Fibroblast of skin of scalp (primary cell): ENCODE measurements at places on chromosomes 16 and 17.

DNA sequence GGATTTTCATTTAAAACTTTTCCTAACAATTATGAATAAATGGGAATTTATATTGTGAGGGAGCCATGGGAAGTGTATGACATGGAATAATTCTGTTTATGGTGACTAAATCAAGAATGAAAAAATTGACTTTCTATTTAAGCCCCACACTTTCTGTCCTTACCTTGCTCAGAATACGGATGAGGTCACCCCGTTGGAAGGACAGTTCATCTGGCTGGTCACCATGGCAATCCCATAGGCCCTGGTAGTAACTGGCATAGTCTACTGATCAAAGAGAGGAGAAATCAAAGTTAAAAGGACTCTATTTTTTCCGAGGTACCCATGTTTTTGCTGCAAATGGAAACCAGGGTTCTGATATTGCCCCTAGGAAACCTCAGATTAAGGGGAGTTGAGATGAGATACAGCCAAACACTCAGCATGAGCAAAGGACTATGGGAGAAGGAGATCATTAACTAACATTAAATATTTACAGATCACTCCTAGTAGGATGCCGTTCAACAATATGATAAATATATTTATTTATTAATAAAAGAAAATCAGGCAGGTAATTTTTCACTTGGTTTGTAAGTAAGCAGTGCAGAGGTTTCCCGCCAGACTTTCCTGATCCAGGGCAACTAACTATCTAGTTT lies 54.9 kb downstream of the SNX11 start:
- DNase-seq = no peak

- no peak for DNase-seq
Measured at GRCh38 chr16:71565812-71566700, 10.8 kb downstream of the TAT start.

DNA sequence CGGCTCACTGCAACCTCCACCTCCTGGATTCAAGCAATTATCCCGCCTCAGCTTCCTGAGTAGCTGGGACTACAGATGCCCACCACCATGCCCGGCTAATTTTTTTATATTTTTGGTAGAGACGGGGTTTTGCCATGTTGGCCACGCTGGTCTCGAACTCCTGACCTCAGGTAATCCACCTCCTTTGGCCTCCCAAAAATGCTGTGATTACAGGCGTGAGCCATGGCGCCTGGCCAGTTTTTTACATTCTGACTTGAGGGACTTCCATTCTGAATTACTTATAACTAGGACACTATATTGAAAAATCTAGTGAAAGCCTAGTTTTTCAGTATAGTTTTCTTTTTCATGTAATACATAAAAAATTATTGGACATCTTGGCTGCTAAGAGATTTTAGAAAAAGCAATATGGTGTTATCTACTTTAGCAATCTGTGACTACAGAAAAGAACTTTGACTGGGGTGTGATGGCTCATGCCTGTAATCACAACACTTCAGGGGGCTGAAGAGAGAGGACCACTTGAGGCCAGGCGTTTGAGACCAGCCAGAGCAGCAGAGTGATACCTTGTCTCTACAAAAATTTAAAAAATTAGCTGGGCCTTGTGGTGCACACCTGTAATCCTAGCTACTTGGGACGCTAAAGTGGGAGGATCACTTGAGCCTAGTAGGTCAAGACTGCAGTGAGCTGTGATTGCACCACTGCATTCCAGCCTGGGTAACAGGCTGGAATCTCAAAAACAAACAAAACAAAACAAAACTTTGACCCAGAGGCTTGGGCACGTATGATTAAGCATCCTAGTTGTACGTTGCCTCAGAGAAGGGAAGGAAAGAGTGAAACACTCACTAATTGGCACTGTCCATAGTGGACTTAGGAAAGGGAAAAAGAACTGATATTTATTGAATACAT lies 26.8 kb upstream of the GOSR1 start:
- no peak for DNase-seq

DNA sequence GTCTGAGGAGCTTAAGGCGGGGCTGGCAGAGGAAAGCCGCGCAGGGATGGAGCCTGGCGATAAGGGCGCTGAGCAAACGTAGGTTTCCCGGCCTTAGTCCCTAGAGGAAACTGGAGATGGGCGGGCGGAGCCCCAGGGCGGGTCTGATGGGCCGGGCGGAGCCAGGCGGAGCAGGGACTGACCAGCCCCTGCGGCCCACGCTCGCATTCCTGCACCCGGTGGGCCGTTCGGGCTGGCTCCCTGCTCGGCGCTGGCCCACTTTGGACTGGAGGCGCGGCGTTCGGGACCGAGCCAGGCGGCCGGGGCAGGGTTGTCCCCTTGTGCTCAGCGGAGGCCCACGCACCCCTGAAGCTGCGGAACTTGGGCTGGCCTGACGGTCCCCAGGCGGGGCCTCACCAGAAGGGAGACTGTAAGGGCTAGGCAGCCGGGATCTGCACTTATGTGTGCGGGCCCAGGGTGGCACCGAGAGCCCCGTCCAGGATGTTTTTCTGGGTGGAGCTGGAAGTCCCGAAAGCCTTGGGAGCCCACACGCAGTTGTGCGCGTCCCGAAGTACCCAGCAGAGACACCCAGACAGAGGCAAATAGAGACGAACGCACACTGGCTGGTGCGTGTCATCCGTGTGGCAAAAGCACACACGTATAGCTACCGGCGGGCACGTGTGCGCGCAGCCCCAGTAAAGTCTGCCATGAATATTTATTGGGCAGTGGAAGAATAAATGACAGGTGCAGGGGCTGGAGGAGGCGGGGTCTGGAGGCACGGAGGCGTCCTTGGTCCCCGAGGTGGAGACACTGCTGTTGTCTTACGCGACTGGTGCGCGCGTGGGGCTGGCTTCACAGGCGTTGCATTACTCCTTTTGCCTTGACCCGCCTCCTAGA lies 1.4 kb downstream of the PYDC1 start:
- peak; percentile 27 for DNase-seq

GRCh38 chr17:66652840-66653507 lies 181.9 kb upstream of the CACNG5 start:
- no peak for DNase-seq

DNA sequence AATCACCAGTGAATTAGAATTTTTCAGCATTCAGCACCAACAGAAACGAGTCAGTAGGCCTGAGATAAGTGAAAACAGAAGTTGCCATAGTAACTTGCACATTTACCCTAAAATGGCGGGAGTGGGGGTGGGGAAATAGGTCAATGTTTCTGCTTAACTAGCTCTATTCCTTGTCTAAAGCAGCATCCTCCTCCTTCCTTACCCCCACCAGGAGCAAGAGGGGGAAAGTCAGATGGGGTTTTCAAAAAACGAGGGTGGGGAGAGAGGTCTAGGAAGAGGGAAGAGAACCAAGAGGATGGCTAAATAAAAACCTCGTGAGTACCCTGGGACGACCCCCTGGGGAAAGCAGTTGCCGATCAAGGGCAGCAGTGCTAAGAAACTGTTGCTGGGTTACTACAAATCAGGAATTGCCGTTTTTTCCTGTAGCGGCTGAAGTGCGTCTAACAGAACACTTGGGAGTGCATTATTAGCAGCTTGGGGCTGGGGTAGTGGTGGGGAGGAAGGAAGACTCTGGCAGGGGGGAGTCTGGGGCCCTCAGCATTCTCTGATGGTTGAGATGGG lies 34.4 kb upstream of the MNT start:
- peak; percentile 44 for DNase-seq

GRCh38 chr17:30332057-30332542 lies 1.8 kb downstream of the TMIGD1 start:
- DNase-seq = peak; percentile 26

DNA sequence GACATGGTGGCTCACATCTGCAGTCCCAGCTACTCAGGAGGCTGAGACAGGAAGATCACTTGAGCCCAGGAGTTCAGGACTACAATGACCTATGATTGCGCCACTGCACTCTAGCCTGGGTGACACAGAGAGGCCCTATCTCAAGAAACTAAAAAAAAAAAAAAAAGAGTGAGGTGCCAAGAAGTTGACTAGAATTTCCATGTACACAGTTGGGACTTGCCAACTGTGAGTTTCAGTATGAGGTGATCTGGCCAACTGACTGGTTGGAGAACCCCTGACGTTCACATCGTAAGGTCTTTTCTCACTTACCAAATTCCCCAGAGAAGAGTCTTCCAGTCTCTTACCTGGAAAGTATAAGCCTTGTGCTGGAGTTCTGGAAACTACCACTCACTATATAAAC lies 3.1 kb upstream of the MED11 start:
- DNase-seq = no peak

DNA sequence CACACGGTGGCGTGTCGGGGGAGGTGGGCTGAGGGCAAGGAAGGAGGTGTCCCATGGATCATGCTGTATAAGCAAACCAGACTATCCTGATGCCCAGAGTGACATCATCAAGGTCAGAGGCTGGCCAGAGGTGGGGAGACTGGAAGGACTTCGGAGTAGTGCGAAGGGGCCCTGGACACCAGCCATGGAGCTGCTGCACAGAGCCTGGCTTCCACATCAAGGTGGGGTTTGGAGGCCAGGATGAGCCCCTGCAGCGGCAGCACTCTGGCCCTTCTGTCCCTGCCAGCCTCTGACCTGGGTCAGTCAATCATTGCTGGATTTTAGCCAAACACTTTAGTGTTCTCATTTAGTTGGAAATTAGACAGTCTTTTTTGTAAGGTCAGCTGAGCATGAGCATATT lies 34.8 kb downstream of the MED13 start:
- DNase-seq = no peak

GRCh38 chr16:27826081-27826892 lies 237.2 kb downstream of the GSG1L start:
- DNase-seq = no peak

DNA sequence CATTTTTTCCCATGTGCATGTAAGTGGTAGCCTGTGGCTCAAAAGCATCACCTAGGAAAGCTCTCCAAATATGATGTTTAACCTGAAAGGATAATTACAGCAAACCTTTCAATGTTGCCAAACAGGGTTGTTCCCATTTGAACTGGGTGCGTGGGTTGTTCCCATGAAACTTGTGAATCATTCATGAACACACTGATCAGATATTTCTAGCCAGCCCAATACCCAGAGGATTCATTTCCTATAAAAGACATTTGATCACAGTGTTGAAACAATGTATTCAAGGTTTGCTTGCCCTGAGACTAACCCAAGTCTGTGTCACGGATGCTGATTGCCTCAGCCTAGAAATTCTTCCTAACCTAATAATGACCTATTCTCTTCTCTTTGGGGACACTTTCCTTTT lies 12.9 kb downstream of the KRT39 start:
- DNase-seq = peak; percentile 65

- peak; percentile 72 for DNase-seq
Measured at GRCh38 chr17:75864448-75864871, 9.3 kb upstream of the WBP2 start.

- DNase-seq = no peak
Measured at GRCh38 chr17:20123209-20123608, 114.0 kb downstream of the SPECC1 start.

GRCh38 chr17:82632451-82632850 lies 15.8 kb downstream of the WDR45B start:
- no peak for DNase-seq

- DNase-seq = peak; percentile 42
Measured at GRCh38 chr17:81342269-81343070, 47.4 kb upstream of the SLC38A10 start.

- no peak for DNase-seq
Measured at GRCh38 chr17:8256691-8257090, 7.6 kb downstream of the PFAS start.

DNA sequence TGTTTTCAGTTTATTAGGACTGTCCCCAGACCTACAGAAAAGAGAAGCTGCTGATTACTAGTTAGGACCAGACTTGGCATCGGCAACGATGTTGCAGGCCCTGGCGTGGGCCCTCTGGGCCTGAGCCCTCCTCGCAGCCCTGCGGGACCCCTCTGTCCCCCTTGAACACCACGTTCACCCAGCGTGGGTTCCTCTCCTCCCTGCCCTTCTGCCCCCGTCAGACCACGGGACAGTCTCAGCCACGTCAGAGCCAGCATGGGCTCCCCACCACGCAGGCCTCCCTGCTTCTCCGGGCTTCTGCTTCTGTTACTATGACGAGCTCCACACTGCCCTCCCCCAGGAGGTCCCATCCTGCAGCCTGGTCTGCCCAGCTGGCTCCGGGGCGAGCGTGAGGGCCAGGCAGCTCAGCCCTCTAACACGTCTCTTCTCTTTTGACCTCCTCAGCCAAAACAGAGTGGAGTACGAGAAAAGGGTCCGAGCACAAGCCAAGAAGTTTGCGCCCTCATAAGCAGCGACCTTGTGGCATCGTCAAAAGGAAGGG lies 9.1 kb upstream of the BAIAP3 start:
- DNase-seq = no peak
